Activated CD8-positive, alpha-beta T cell treated with anti-CD3 and anti-CD28 coated beads, Interleukin-2, amount 10 ng/mL, durations not matched to agents 7 days and 5 days (primary cell): ENCODE measurements at places on chromosomes 3 and 15.

GRCh38 chr15:89490081-89490813 is 6.1 kb downstream of the RHCG start:
- peaks cover 20% of the 10 kb centered on the region for H3K27me3 ChIP-seq
- DNase-seq = no peak
- H3K27ac ChIP-seq = no peak overlapping the region
- no peak overlapping the region for H3K4me3 ChIP-seq
- H3K4me1 ChIP-seq = peaks cover 5% of the 10 kb centered on the region
- H3K36me3 ChIP-seq = no peaks in the 10 kb centered on the region

DNA sequence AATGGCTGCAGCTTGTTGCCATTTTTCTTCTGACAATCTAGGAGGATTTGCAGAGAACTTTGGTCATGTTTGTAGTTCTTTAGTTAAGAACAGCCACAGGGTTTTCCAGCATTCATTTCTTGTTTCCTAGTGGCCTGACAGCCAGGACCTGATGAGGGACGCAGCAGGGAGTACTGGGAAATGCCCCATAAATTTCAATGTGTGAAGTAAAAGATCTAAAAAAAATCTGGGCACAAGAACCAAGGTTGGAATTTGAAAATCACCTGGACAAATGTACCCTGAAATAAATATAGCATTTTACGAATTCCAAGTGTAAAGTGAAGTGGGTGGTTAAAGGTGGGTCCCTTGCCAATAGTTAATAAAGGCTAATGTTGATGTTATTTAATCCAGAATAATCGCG is 195.0 kb downstream of the ZIC1 start:
- H3K27me3 ChIP-seq = no peaks in the 10 kb centered on the region
- H3K4me3 ChIP-seq = no peak overlapping the region
- DNase-seq = no peak

DNA sequence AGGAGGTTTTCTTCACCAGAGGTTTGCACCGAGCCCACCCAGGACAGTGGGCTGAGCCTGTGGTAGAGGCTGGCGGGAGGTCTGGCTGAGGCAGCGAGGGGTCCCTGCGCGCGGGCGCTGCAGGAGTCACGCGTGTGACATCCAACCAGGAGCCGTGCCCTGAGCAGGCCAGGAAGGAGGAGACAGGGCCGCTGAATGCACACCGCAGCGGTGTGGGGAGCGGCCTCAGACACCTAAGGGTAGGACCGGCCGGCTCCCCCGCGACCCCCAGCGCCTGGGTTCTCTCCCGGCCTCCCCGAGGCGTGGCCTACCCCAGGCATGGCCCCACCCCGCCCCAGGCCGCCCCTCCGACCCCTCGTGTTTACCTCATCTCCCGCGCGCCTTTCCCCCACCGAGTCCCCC is 412 bp downstream of the SLC41A3 start:
- H3K27ac ChIP-seq = peak overlapping the region; percentile 92
- H3K4me1 ChIP-seq = peaks cover 21% of the 10 kb centered on the region
- peak; percentile 63 for DNase-seq

- H3K4me3 ChIP-seq = no peak overlapping the region
- no peak for DNase-seq
- no peak overlapping the region for H3K27ac ChIP-seq
- H3K4me1 ChIP-seq = no peaks in the 10 kb centered on the region
- peaks cover 18% of the 10 kb centered on the region for H3K27me3 ChIP-seq
Measured at GRCh38 chr3:107512108-107512507, 10.7 kb upstream of the BBX start.

- DNase-seq = no peak
- no peak overlapping the region for H3K4me3 ChIP-seq
- peaks cover 35% of the 10 kb centered on the region for H3K4me1 ChIP-seq
- peaks cover 6% of the 10 kb centered on the region for H3K27me3 ChIP-seq
- no peaks in the 10 kb centered on the region for H3K36me3 ChIP-seq
Measured at GRCh38 chr15:22257047-22258008, 177.0 kb downstream of the OR4M2 start.

GRCh38 chr15:51048308-51048707 is 46.4 kb downstream of the TNFAIP8L3 start:
- H3K4me1 ChIP-seq = peaks cover 3% of the 10 kb centered on the region
- no peak overlapping the region for H3K4me3 ChIP-seq
- H3K36me3 ChIP-seq = no peaks in the 10 kb centered on the region
- H3K27me3 ChIP-seq = peaks cover 20% of the 10 kb centered on the region
- DNase-seq = no peak
- H3K27ac ChIP-seq = no peak overlapping the region

DNA sequence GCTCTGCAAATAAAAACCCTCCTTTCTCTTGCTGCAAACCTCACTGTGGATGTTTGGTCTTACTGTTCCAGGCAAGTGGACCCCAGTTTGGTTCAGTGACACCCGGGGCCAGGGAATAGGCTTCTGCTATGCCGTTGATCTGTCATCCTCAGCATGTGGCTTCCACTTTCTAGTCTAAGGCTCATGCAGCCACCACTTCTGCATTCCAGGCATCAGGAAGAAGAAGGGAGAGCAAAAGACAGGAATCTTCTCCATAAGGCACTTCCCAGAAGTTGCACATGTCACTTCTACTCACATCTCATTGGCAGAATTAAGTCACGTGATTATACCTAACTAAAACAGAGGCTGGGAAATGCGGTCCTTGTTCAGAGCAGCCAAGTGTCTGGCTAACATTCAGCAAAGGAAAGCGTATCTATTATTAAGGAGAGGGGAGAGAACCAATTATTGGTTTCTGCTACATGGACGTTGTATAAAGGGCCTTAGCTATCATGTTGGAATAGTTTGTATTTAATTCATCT is 173.6 kb upstream of the PFN2 start:
- H3K4me3 ChIP-seq = no peak overlapping the region
- H3K4me1 ChIP-seq = peaks cover 4% of the 10 kb centered on the region
- no peaks in the 10 kb centered on the region for H3K36me3 ChIP-seq
- no peak overlapping the region for H3K27ac ChIP-seq

GRCh38 chr15:69478259-69478781 is 25.7 kb downstream of the RPLP1 start:
- no peaks in the 10 kb centered on the region for H3K36me3 ChIP-seq
- no peak overlapping the region for H3K4me3 ChIP-seq
- no peak overlapping the region for H3K27ac ChIP-seq
- DNase-seq = peak; percentile 60
- H3K4me1 ChIP-seq = peaks cover 4% of the 10 kb centered on the region

DNA sequence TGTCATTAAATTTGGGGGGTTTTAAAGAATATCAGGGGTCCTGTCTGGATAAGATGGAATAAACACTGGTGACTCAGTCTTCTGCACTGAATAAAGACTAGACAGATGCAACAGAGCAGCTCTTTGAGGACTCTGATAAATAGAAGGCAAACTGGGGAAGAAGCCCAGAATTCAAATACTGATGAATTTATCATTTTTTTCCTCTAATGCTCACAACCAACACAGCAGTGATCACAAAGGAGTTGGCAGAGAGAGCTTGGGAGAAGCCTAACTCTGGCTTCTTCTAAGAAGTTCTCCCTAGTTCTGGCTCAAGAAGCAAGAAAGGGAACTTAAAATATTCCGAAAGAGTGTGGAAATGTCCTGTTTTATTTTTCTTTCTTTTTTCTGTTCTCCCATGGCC is 597.8 kb downstream of the FGF12 start:
- H3K36me3 ChIP-seq = no peaks in the 10 kb centered on the region
- no peaks in the 10 kb centered on the region for H3K27me3 ChIP-seq

DNA sequence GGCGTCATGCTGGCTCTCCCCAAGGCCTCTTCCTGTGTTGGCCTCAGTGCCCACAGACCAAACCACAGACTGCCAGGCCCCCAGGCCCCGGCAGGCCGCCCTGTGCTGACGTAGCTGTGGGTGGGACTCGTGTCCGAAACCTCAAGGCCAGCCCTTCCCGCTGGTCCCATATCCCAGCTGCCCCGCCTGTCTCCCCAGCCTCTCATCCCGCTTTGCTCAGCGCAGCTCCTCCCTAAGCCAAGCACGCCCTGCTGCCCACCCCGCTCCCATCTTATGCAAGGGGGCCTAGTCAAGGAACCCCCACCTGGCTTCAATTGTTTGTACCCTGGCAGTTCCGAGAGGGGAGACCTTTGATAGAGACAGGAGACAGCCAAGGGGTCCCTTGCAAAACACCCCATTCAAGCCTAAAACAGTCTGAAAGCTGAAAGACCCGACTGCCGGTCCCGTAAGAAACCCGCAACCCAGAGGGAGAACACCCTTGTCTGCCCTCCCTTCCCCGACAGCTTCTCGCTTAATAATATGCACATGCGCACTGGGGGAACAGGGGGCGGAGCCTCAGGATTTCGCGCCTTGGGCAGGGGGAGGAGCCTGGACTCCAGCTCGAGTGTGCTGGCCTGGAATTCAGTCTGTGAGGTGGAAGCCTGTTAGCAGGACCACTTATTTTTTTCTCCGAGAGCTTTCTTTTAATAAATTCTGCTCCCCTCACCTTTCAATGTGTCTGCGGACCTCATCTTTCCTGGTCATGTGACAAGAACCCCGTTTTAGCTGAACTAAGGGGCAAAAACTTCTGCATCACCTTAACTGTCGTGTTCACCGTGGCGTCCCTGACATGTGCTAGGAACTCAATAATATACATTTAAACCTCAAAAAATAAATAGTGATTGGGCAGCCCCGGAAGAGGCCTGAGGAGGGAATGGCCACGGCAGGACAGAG is 17.2 kb downstream of the TNFAIP8L3 start:
- H3K27ac ChIP-seq = peak overlapping the region; percentile 87
- DNase-seq = peak; percentile 80
- H3K36me3 ChIP-seq = peaks cover 5% of the 10 kb centered on the region
- H3K4me1 ChIP-seq = peaks cover 39% of the 10 kb centered on the region

- H3K36me3 ChIP-seq = no peaks in the 10 kb centered on the region
- H3K4me1 ChIP-seq = no peaks in the 10 kb centered on the region
- no peak overlapping the region for H3K27ac ChIP-seq
- H3K4me3 ChIP-seq = no peak overlapping the region
- DNase-seq = no peak
Measured at GRCh38 chr3:22245811-22246583, 495.0 kb upstream of the ZNF385D start.

DNA sequence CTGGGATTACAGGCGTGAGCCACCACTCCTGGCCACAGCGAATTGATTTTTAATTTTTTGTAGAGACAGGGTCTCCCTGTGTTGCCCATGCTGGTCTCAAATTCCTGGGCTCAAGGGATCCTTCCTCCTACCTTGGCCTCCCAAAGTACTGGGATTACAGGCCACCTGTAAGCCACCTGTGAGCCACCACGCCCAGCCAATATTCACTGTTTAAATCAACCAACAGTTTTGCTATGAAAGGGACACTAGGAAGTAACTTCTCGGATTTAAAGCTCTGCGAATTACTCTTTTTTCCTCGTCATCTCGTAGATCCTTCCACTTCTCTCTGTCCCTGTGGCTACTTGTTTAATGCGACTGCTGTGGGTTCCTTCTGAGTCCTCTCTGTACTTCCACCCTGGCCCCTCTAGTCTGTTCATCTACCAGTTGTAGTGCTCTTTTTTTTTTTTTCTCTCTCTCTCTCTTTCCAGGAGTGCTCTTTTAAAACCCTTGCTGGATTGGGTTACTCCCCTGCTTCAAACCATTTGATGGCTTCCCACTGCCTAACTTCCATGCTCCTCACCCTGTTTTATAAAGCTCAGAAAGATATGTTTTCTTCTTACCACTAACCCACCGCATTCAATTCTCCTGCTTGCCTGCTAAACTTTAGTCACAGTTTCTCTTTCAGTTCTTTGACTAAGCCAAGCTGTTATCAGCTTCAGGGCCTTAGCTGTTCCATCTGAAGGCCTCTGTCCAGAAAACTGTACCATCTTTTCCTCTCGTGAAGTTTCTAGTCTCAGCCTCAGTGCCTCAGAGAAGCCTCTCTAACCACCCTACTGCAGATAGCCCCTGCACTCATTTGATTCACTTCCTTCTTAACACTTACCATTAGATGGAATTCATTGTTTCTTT is 12.4 kb downstream of the RTF1 start:
- peak overlapping the region; percentile 84 for H3K27ac ChIP-seq
- peaks cover 24% of the 10 kb centered on the region for H3K4me1 ChIP-seq
- peaks cover 3% of the 10 kb centered on the region for H3K36me3 ChIP-seq
- no peaks in the 10 kb centered on the region for H3K27me3 ChIP-seq
- peak overlapping the region; percentile 12 for H3K4me3 ChIP-seq

DNA sequence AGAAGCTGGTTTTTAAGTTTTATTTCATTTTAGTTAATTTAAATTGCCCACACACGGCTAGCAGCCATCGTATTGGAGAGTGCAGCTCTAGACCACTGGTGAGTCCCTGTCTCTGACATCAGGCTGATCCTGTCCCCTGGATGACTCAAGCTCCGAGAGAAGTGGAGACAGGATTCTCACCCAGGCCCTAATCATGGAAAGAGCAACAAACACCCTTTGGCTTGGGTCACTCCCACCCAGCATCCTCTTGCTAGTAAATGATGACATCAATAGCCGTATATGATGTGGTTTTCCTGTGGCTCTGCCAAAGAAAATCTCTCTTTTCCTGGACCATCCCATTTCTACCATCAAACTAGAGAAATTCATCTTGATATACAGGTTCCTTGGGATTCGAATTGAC is 182.2 kb downstream of the NTRK3 start:
- H3K27ac ChIP-seq = no peak overlapping the region
- no peaks in the 10 kb centered on the region for H3K36me3 ChIP-seq
- DNase-seq = no peak
- H3K4me1 ChIP-seq = no peaks in the 10 kb centered on the region

- DNase-seq = no peak
- no peaks in the 10 kb centered on the region for H3K27me3 ChIP-seq
- H3K4me3 ChIP-seq = no peak overlapping the region
- H3K27ac ChIP-seq = no peak overlapping the region
- H3K36me3 ChIP-seq = peaks cover 75% of the 10 kb centered on the region
Measured at GRCh38 chr3:44835684-44836083, 26.0 kb upstream of the TMEM42 start.

- DNase-seq = no peak
- H3K4me1 ChIP-seq = no peaks in the 10 kb centered on the region
- H3K27me3 ChIP-seq = no peaks in the 10 kb centered on the region
- no peak overlapping the region for H3K4me3 ChIP-seq
Measured at GRCh38 chr15:24394303-24394702, 281.3 kb upstream of the NPAP1 start.

- H3K4me3 ChIP-seq = no peak overlapping the region
- no peaks in the 10 kb centered on the region for H3K27me3 ChIP-seq
- no peak overlapping the region for H3K27ac ChIP-seq
- DNase-seq = peak; percentile 37
Measured at GRCh38 chr15:65824031-65824743, 32.1 kb upstream of the DENND4A start.

DNA sequence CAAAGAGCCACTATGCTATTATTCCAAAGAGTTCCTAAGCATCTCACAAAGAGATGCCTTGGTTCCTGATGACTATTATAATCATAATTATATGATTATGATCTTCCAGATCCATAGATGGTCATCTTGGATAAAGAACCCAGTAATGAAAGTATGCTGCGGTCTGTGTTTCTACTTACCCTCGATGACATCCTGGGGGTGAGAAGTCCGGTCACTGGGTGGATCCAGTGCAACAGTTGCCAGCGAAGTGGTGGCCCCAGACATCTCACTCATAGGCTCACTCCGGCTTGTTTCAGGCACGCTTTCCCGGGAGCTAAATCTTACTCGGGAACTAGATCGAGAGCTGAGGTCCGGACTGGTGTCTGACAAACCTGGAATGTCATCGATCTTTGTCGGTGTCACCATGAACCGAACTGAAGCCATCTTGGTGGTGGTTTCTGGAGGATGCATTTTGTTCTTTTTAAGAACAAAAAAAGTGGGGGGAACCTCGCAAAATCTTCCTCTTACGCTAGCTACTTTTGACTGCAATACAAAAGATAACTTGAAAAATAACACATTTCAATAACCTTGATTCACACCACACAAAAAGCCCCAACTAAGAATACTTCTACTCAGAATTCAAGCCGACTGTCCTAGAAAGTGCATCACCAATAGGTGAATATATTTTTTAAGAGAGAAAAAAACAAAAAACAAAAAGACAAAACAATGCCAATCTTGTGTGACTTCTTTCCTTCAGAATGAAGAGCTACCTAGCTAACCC is 1.2 kb downstream of the SLC12A6 start:
- H3K36me3 ChIP-seq = peaks cover 29% of the 10 kb centered on the region
- peaks cover 62% of the 10 kb centered on the region for H3K4me1 ChIP-seq
- H3K27ac ChIP-seq = peak overlapping the region; percentile 97
- H3K4me3 ChIP-seq = peak overlapping the region; percentile 97
- DNase-seq = peak; percentile 36
